ENCODE measurements at places on chromosomes 12 and 14.

DNA sequence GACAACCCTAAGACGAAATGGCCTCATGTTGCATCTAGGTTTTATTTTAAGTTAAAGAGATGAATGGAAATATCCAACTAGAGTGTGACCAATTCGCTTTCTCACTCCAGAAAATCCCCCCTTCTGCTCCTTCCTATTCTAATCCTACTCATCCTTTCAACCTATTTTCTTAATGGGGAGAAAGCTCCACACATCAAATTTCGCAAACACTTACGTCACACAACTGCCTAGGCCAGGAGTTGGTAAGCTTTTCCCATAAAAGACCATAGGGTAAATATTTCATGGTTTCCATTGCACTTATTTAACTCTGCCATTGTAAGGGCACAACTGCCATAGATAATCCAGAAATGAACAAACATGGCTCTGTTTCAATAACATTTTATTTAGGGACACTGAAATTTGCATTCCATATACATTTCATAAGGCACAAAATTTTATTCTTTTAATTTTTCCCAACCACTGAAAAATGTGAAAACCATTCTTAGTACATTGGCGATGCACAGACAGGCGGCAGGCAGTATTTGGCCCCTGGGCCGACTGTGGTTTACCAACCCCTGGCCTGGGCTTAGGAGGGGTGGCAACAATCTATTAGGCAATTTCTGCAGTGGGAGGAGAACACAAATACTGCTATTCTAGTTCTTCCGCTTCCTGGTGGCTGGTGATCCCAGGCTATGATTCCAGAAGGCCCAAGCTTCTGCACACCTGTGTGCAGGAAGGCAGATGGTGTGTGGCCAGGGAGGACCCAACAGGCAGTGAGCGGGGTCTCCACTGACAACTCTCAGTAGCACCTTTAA is 67.2 kb upstream of the FOXN3 start:
- no peak for DNase-seq

GRCh38 chr12:128617304-128617833 is 206.4 kb downstream of the SLC15A4 start:
- no peak for DNase-seq

DNA sequence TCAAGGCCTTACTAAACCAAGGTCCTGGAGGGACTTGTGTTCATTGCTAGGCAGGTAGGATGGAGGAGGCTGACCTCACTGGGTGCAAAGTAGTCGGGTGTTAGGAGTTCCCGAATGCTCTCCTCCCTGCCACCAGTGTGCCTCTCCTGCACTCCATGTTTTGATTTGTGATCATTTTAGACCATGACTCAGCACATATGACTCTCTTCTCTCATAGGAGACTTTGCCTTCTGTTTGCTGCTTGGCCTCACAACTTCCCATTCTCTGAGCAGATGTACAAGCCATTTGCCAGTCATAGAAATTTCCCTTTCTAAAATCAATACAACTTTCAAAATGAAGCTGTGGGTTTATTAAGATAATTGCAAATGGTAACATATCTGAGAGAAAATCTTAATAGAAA is 46.6 kb upstream of the LRIG3 start:
- peak; percentile 73 for DNase-seq

GRCh38 chr12:53355121-53355520 is 19.0 kb upstream of the SP7 start:
- DNase-seq = no peak

GRCh38 chr14:93893661-93894261 is 33.4 kb upstream of the FAM181A start:
- DNase-seq = no peak

DNA sequence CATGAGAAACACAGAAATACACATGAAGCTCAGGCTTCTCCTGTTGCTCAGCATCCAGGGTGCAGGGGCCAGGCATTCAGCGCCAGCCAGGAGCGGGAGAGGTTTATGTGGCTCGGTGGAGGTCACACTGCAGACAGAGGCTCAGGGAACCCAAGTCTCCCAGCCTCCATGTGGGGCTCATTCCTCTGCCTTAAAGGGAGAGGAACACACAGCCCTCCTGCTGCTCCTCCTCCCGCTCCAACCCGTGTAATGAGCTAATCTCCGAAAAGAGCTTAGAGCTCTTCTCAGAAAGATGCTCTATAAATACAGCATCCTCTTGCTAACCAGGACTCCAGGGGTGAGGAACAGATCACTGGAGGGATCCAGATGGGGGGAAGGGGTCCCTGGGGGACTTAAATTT is 28.2 kb downstream of the FGF6 start:
- no peak for DNase-seq

DNA sequence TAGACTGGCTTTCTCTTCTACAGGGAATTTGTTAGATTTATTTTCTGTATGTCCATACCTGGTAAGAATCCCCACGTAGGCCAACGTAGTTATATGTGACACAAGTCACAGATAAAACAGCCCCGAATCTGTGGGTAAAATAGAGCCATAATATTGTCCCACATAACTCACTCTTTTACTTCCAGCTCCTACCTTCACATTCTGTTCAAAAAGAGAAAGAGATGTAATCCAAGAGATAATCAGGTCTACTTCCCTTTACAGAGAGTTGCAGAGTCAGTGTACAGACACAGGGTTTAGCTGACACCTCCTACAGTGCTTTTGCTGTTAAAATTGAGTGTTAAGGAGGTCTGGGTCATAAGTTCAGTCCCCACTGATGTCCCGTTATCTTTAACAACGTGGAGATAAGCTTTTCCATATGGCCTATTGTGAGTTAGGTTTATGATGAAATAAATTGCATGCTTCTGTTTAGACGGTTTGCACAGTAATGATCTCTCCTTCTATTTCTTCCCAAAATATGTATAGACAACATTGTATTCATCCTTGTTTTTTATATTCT is 446.5 kb downstream of the ADAMTS20 start:
- DNase-seq = no peak

DNA sequence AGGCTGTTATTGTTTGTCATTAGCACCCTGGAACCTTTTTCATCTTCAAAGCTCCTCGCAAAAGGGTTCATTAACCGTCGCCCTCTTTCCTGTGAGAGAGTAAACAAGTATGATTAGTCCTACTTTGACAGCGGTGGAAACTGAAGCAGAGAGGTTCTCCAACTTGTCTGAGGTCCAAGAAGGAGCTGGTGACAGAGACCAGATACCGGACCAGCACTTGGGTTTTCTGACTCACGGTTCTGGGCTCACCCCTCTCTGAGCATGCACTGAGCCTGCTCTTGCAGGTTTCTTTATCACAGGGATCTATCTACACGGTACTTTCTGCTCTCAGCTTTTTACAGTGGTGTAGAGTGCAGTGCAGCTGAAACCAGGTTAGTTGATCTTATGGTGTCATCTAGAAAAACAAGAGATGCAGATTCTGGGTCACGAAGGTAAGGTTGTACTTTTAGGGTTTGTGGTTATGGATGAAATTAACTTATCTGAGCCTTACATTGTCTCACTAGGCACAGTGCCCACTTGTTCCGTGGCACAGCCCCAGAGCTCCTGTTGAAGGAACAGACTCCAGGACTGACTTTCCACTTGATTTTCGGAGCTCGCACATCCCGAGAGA is 62.1 kb downstream of the PPP2R5C start:
- no peak for DNase-seq

DNA sequence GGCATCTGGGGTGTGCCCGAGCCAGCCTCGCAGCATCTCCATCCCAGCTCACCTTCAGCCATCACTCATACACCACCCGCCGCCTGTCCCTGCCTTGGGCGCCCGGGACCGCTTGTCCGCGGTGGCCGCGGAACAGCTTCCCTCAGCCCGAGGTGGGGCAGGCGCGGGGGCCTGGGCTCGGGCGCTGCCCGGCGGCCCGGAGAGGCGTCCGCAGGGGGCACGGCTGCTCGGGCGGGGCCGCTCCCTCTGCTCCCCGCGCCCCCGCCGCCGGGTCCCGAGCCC is 430 bp downstream of the SLC41A2 start:
- peak; percentile 86 for DNase-seq

GRCh38 chr14:47365233-47365632 is 310.2 kb downstream of the MDGA2 start:
- DNase-seq = no peak

DNA sequence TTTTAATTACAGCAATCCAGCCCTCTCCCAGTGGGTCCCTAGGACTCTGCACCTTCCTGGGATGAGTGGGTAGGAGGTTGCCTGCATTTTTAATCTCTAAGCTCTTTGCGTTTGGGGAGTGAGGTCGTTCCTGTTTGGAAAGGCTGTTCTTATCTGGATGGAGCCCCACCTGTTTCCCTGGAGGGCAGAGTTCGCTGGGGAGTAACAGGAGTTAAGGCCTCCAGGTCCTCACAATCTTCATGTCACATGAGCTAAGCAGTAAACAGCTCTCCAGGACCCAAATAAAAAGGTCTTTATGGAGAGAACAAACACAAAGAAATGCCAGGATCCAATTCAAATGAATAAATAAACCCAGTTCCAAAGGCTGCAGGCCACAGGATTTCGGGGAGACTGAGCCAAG is 56.0 kb upstream of the RFLNA start:
- no peak for DNase-seq

- DNase-seq = peak; percentile 19
Observed at GRCh38 chr12:74539765-74540526, 2.3 kb downstream of the ATXN7L3B start.

DNA sequence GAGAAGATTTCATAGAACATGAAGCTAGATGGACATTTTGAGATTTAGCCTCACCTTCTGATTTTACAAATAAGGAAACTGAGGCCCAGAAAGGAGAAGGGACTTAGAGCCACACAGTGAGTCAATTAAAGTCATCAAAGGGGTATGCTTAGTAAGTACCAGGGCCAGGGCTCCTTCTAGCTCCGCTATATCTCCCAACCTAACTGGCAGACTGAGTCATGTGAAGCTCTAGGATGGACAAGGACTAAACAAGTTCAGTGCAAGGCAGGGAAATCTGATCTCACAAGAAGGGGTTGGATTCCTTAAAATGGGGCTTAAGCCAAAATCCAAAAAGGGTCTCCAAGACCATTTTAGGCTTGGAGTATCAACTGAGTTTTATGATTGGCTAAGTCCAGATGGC is 215.8 kb downstream of the PHLDA1 start:
- peak; percentile 31 for DNase-seq

DNA sequence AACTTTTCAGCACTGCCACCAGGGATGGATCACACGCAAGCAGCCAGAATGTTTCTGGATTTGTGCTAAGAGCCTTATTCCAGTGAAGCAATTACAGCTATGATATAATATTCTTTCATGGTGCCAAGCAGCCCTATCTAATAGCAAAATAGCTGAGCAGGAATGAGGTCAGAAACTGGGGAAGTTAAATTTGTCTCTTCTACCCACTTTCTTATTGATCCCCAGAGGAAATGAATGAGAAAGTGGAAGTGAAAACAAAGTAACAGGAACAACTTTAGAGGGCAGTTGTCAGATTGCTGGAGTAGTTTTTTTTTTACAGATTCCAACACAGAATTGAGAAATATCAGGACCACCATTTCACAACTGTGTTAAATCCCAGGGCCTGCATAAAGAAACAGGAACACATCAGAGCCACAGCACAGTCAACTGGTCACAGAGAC is 44.8 kb downstream of the GCH1 start:
- no peak for DNase-seq

- DNase-seq = peak; percentile 69
Observed at GRCh38 chr14:105398726-105399465, 558 bp downstream of the TEX22 start.

GRCh38 chr14:73462815-73463214 is 4.5 kb upstream of the NUMB start:
- no peak for DNase-seq

DNA sequence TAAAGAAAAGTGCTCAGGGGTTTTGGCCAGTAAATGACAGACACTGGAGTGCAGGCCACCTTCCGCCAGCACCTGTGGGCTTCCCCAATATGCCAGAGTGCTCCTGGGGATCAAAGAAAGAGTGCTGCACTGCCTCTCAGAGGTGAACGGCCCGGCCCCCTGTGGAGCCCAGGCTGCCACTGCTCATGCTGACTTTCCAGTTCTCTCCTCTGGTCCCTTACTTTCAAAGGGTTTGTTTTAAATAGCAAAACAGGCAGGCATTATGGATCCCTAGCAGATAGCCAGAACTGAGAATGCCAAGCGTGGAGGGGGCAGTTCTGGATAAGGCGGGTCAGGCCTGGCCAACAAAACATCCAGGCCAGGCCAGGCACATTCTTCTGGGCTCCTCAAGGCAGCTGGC is 59.6 kb downstream of the MDM2 start:
- DNase-seq = no peak

DNA sequence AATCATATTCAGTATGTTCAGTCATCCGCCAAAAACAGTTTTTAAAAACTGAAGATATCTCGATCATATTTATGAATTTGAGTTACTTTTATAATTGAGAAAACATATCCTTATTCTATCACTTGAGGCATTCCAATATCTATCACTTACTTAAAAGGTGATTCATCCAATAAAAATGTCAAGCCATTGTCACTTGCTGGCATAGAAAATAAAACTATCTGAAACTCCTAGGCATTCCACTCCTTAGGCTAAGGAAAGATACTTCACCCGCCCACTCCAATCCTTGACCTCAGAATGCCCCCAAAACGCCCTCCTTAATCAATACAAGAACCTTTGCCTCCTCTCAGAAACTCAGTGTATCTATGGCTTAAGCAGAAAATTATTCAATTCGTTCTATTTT is 51.3 kb upstream of the AMIGO2 start:
- DNase-seq = no peak

DNA sequence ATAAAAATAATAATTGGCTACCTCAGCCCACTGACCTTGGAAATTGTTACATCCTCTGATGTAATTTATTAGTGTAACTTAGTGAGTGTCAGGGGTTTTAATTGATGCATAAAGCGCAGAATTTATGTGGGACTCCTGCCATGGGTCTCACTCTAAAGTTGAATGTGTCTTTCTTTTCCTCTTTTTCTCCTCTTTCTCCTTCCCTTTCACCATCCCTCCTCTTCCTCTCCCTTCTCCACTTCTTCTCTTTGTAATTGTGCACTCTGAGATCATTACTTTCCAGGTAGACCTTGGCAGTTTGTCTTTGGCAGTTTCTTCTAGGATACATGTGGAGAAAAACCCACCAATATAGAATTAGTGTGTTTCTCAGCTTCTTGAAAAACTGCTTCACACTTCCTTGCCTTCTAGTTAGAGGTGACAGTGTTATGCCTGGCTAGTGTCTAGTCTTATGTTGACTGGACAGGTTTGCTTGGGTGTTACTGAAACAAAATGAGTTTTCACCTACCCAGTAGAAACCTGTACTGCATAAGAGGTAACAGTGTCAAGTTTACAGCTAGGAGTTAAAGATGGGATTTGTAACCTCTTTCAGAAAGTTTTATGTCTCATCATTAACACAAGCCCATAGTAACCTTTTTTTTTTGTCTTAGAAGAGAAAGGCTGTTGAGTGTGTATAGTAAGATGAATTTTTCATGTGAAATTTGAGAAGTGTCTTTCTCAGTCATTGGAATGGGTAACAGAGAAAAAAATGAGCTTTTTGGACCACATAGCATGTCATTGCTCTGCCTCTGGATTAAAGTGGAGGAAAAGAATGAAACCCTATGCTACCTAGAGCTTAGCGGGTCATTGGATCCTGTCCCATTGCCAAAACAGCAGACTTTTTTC is 18.6 kb downstream of the PELI2 start:
- no peak for DNase-seq

DNA sequence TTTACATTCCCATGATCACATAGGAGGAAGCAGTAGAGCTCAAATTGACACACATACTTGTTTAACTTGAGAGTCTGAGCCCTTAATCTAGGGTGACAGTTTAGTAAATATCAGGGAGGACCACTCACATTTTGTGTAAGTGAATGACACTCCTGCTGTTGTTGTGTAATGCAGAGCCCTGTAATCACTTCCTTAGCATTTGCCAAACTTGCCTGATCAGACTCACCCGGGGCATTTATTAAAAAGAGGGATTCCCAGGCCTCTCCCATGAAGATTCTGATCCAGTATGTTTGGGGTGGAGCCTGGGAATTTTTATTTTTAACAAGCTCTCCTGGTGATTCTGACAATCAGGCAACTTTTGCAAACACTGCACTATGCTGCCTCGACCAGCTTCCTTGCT is 119.6 kb downstream of the NUAK1 start:
- no peak for DNase-seq
